ENCODE measurements at places on chromosomes 5 and 9.

DNA sequence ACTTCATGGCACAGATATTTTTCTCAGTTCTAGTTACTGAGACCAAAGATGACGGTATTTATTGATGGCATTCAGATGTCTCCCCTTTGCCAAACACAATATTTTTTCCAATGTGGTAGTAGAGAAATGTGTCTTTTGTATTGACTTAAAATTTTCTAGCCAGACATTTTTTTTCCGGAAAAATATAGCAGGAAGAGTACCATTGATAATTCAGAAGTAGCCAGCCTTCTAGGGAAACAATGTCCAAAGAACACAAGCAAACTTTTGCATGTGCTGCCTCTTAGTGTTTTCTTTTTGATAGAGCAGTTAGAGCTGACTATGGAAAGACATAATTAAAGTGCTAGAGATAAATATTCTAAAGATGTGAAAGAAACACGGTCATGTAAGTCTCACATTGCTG lies 231.4 kb downstream of the MARCHF11 start:
- peak; percentile 20 for DNase-seq

- DNase-seq = no peak
Observed at GRCh38 chr9:76352026-76352620, 42.1 kb downstream of the RFK start.

- peak; percentile 82 for DNase-seq
Observed at GRCh38 chr5:36944607-36945225, 68.1 kb downstream of the NIPBL start.

GRCh38 chr9:79152306-79152705 lies 419.5 kb upstream of the TLE4 start:
- no peak for DNase-seq

DNA sequence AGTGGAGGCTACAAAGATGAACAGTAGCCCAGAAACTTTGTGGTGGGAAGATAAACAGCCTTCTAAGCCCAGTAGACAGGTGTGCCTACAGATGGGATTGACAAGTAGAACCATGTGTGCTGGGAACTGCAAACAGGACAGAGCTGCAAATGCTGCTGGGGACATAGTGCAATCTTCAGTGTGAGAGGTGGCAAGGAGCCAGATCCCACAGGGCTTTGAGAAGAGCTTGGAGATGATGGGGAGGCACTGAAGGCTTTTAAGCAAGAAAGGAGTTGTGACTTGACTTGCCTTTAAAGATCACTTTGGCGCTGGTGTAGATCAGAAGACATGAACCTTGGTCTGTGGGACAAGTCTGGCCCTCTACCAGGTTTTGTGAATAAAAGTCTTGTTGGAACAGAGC lies 675.2 kb downstream of the ACTL7B start:
- DNase-seq = no peak

DNA sequence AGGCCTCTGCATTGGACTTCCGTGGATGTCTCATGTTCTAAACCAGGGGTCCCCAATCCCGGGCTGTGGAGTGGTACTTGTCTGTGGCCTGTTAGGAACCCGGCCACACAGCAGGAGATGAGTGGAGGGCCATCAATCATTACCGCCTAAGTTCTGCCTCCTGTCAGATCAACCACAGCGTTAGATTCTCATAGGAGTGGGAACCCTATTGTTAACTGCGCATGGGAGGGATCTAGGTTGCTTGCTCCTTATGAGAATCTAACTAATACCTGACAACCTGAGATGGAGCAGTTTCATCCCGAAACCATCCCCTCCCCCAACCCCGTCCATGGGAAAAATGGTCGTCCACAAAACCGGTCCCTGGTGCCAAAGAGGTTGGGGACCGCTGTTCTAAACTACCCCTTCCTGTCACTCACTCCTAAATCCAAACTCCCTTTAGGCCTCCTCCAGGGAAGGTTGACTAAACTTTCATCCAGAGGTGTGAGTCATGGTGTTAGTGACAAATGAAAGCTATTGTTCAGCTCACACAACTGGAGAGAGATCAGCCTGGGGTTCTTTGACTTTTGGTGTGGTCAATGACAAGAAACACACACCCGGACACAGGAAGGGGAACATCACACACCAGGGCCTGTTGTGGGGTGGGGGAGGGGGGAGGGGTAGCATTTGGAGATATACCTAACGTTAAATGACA lies 9.5 kb downstream of the KCNV2 start:
- no peak for DNase-seq

- no peak for DNase-seq
Observed at GRCh38 chr9:111178331-111179055, 140.2 kb upstream of the LPAR1 start.

GRCh38 chr5:31937226-31937625 lies 236.9 kb downstream of the GOLPH3 start:
- no peak for DNase-seq

DNA sequence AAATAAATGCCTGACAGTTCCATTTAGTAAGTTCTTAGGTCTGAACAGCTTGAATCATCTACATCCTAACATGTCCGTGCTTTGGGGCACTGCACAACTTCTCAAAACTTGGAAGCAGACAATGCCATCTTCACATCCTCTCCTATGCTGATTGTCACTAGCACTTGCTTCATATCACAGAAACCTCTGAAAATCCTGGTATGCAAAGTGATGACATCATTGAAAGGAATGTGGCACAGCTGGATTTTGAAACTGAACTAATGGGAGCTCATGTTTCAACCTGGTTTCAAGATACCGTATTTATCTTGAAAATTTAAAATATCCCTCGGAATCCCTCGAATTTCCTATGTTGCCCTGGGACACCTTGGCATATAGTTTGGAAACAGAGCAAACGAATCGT lies 490.2 kb upstream of the DAP start:
- no peak for DNase-seq

GRCh38 chr9:10930081-10930480 lies 317.3 kb upstream of the PTPRD start:
- no peak for DNase-seq

DNA sequence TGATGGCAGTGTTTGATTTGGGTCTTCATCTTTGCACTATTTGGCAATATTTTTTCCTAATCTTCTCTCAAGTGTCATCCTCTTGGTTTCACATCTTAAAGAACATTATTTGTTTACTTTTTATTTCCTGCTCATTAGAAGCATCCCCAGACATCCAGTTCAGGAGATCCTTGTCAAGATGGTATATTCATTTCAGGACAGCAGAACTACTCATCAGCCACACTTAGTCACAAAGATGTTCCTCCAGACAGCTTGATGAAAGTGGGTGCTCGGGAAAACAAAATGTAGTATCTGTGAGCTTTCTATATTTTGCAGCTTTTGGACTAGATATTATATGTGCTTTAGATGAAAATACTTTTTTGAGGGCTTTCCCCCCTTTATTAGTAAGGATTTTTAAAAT lies 72.1 kb upstream of the SREK1 start:
- no peak for DNase-seq

DNA sequence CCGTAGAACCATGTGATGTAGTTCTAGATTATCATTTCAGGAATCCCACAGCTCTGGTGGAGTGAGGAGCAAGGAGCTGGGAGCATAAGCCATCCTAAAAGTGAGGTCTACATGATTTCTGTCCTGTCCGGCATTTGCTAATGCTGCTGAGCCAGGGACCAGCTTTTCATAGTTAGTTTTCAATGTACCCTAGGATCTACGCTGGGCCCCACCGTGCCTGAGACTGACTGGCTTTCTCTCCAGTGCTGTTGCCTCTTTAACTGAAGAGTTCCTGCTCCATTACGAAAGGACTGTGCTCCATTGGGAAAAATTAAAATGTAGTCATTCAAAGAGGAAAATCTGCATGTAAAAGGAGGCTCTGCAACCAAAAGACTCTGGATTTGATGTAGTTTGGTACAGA lies 634.8 kb downstream of the DMRTA1 start:
- no peak for DNase-seq

- no peak for DNase-seq
Observed at GRCh38 chr5:119070578-119070827, 384 bp upstream of the DMXL1 start.
